ENCODE measurements at places on chromosomes 1 and 21.

DNA sequence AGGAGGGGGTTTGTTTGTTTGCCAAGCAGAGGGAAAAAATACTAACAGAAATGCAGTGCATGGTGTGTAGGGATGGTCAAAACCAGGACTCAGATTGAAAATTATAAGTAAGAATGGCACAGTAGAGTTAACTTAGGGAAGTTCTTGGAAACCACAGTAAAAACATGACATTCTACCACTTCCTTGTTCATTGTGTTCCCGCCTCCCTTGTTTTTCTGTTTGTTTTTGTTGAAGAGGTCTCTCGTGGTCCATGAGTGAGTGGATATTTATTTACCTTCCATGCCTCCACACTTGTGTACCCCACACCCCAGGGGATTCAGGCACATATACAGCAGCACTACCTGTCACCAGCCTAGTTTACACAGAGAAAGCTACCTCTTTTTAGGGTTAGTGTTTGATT is 69.6 kb downstream of the OLFML2B start:
- DNase-seq: no peak

- no peak for DNase-seq
Measured at GRCh38 chr1:160197231-160197630, 6.9 kb downstream of the CASQ1 start.

DNA sequence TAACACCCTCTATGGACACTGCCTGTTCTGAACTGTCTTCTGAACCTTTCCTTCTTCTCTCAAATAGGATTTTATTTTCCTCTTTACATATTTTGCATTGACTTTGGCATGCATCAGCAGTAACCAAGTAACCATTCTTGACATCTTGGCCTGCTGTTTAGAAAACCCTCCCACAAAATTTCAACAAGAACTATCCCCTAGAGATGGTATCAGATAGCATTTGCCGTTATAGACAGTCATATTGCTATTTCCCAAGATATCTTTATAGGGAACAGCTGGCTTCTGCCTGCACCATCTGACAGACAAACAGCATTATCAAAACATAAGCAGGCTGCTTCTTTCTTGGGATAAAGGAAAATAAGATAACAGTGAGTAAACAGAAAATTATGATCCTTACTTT is 54.7 kb downstream of the LHX8 start:
- DNase-seq: no peak

DNA sequence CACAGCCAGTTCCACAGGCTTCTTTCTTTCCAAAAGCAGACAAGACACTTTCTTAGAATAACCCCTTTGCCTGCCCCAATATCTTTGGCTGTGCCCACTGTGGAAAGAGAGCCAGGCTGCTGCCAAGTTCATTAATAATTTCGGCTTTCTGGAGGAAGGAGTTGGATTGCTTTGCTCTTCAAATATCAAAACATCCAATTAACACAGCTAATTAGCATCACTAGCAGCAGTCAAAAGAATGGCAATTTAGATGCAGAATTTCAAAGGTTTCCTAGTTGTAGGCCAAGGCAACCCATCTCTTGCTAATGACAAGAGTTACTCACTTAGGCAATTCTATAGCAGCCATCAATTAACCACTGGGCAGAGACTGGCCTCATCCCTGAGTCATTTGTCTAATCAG is 91.0 kb upstream of the SPATA6 start:
- no peak for DNase-seq

DNA sequence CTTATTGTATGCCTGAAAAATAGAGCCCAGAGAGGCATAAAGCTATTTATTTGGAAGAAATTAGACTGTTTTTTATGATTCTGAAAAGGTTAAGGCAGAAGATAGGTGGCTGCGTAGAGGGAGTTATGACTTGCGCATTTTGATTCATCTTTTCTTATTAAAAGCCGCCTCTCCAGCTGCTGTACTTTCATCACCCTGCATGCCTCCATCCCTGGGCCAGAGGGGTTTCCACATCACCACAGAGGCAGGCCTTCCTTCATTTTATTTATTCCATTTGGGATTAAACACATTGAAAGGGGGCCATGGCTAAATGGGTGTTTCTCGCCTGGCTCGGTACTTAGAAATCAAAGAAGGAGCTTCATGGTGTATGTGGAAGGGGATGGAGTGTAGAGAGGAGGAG is 14.6 kb upstream of the RGS8 start:
- no peak for DNase-seq

DNA sequence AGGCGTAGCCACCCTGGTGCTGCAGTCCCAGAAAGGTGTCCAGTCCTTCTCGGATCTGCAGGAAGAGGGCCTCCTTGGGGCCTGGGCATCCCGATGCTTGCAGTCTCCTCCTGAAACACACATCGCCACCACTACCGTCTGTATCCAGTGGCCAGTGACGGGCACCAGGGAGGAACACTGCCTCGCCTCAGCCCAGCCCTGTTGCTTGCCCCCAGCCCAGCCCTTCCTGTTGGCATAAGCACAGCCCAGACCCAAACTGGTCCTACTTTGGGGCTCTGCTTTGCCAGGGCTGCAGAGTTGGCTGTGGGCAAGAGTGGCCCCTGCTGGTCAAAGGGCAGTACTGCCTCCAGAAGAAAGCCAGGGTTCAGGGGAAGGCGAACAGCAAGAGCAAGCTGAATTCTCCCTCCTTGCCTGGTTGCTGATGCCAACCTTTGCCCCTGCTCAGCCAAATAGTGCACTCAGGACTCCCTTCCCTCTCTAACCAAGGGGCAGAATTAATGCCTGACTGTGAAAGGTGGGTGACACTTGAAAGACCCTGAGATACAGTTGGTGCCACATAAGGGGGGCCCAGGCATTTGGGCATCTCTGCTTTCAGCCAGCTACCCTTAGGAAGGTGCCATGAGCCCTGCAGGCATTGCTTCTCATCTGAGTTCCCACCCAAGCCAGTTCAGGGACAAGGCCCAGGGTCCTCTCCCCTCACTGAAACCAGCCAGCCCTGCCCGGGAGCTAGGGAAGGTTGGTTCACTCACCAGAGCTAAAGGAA is 11.1 kb upstream of the ARHGEF2 start:
- DNase-seq: peak; percentile 74

DNA sequence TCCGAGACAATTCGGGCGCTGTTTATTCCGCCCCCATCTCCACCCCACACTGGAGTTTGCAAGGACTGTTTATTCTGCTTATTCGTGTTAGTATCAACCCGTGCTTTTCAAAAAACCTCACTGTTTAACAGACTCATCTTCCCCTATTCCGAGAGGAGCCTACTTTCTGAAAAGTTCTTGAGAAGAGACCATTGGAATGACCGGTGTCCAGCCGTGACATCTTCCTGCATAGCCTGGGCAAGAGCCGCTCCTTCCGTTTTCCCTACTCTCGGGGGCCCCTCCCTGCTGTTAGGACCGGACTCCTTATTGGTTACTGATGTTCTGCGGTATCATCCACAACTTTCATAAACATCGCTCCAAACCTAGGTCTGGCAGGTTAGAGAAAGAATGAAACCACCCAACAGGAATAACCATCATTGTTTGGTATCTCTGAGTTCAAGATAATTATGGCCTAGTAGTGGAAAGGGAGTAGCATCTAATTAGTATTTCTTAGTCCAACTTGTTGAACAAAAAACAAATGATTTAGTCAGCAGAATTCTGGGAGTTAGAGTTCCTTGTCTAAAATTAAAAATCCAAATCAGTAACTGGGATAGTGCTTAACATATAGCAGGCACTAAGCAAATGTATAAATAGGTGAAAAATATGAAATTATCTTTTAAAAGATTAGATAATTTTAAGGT is 837 bp downstream of the STXBP3 start:
- DNase-seq: peak; percentile 39

DNA sequence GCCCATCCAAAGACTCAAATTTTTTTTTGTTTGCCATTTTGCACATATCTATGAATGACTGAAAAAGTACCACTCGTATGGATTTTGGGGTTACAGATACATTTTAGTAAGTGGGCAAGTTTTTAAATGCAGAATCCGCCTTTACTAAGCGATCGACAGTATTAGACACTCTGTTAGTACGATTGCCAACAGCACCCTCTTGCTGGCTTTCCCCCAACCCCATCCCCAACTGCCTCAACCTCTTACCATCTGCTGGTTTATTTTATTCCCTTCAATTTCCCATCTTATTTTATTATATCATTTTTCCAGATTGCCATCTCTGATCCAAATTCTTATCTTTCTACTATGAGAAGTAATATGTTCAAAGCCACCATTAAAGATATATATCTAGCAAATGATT is 244.8 kb downstream of the LRRIQ3 start:
- no peak for DNase-seq

- peak; percentile 73 for DNase-seq
Measured at GRCh38 chr1:11719313-11720032, 16.5 kb upstream of the AGTRAP start.

- DNase-seq: no peak
Measured at GRCh38 chr1:229087339-229087738, 183.6 kb upstream of the RAB4A start.

DNA sequence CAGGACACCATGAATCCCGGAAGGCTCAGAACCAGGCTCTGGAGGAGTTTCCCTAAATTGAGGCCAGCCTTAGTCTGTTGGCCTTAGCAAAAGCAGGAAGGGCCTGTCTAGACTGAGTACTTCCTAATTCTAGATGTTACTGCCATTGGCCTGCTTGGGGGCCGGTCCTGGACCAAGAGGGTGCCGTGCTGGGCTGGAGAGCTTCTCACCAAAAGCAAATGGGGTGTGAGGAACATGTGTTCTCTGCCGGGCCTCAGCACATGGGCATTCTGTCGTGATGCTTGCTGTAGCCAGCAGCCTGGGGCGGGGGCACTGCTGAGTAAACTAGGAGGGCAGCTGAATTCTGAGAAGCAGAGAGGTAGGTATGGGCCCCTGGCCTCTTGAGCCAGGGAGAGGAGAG is 35.7 kb upstream of the MAN1C1 start:
- no peak for DNase-seq

DNA sequence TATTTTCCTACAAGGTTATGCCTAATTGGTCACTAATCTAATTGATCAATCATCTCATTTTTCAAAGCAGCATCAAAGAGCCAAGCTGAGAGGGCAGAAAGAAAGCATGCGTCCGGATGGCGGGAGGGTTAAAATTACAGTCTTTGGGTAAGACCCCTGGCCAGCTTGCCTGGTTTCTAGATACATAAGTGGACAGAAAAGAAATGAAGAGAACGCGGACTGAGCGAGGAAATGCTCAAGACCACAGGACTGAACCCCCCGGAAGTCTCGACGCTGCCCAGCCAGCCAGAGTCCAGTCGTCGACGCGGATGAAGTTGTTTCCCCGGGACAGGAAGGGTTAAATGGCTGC is 297.2 kb downstream of the OMA1 start:
- DNase-seq: no peak

GRCh38 chr1:13407811-13408210 is 2.4 kb upstream of the PRAMEF20 start:
- DNase-seq: no peak

GRCh38 chr1:185632659-185633423 is 101.3 kb upstream of the HMCN1 start:
- no peak for DNase-seq

DNA sequence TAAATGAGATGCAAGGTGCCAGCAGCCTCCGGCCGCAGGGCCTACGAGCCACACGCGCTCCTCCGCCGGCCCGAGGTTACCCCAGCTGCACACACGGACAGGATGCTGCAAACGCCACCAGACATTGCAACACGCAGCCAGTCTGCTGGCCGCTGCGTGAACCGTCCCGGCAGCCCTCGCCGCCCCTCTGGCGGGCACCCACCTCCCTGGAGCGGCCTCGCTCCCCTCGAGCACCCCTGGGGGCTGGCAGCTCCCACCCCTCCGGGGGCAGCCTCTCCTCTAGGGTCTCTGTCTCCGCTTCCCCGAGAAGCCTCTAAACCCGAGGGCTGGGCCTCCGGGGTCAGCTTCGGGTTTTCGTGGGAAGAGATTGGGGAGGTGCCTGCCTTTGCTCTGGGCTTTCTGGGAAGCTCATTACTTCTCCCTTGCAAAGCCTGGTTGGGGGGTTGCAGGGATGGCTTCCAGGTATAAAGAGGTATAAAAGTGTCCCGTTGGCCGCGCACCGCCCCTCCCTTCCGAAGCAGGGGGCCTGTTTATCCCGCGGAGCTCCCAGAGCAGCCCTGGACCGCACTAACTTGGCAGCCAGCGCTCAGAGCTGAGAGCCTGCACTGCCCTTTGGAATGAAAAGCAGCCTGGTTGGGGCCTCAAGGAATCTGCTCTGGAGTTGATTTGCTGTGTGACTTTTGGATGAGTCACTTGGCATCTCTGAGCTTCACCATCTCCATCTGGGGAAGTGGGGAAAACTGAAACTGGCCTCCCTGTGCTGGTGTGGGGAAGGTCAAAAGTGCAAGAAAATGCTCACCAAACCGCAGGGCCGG is 21.8 kb downstream of the DHRS3 start:
- peak; percentile 66 for DNase-seq

DNA sequence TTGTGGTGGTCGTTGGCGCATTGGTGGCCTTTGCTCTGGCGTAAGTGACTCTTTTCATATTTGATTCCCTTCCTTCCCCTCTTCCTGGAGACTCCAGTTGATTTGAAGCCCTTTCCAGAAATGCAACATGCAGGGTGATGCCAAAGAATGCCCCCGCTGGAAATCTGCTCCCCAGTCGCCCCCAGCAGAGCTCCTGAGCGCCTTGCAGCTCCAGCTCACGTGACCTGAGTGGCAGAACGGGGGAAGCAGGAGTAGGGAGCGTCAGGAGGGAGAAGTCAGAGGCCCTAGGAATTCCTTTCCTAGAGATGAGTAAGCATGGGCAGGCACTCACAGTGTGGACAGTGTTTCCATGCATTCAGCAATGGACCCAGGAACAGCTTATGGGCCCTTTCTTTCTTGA is 255.9 kb downstream of the CACNA1E start:
- DNase-seq: no peak

GRCh38 chr1:21319447-21320407 is 29.5 kb upstream of the ECE1 start:
- no peak for DNase-seq

GRCh38 chr21:46191686-46192575 is 7.7 kb upstream of the SPATC1L start:
- no peak for DNase-seq

GRCh38 chr1:218475275-218475674 is 130.1 kb downstream of the TGFB2 start:
- DNase-seq: no peak

GRCh38 chr1:178819123-178819522 is 51.8 kb downstream of the ANGPTL1 start:
- no peak for DNase-seq

DNA sequence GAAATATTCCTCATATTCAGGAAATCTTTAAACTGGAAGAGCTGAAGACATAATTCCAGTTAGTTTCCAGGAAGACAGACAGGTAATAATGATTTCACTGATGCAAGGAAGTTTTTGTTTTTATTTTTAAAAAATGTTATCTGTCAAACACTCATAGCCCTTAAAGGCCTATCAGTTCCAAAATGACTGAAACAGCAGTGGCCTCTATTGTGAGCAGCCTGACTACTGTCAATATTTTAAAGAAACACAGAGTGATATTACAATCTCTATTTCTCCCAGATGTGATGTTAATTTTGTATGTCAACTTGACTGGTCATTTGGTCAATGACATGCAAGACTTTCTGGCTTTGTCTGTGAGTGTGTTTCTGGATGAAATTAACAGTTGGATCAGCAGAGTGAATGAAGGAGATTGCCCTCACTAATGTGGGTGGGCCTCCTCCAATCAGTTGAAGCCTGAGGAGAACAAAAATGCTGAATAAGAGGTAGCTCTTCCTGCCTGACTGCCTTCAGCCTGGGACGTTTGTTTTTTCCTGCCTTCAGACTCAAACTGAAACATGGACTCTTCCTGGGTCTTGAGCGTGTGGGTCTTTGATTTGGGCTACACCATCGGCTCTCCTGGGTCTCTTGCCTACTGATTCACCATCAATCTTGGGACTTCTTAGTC is 31.3 kb upstream of the SLC30A10 start:
- no peak for DNase-seq

Measured in GM20000 (cell line).